ENCODE measurements at places on chromosomes 7 and 10.
A peak's percentile ranks its signal among the peaks of the same experiment; 100 is the strongest.

- DNase-seq = no peak
Measured at GRCh38 chr7:14196555-14196954, 207.1 kb upstream of the ETV1 start.

- no peak for DNase-seq
Measured at GRCh38 chr7:102248456-102249395, 37.9 kb upstream of the SH2B2 start.

GRCh38 chr7:70113078-70113477 is 514.8 kb downstream of the AUTS2 start:
- DNase-seq = no peak

- no peak for DNase-seq
Measured at GRCh38 chr10:15140698-15141097, 27.8 kb downstream of the NMT2 start.

DNA sequence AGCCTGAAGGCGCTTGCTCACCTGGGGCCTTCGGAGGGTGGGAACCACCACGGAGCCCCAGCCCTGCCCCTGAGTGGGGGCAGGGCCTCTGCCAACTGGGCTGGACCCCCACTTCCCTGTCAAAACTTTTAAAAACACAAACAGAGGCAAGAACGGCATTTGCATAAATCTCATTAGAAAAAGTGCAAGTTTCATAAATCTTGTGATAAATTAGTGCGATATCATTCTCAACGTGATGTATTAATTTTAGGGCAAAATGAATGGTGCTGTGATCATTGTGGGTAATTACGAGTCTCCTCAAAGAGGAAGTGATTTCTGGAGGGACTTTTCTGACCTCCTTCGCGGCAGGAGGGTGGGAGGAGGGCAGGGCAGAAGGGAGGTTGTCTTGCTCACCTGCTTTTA is 98.3 kb downstream of the CDH23 start:
- no peak for DNase-seq

- no peak for DNase-seq
Measured at GRCh38 chr10:124745673-124746072, 1.5 kb upstream of the FAM53B start.

GRCh38 chr10:20195076-20195475 is 378.8 kb downstream of the PLXDC2 start:
- no peak for DNase-seq

DNA sequence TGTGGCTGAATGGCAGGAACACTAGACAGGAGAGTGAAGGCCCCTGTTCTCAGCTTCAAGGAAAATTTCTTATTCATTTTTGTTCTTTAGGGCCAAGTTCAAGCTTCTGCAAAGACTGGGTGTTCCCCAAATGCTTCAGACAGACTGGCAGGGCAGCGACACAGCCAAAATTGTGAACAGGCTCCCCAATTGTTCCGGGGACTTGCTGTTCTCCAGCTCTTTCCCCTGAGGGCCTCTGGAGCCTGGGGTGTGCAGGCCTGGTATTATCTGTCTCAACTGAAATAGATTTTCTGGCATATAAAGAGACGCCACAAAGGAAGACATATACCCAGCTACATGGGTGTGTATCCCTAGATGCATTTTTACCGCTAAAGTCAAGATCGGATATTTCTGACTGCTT is 30.3 kb upstream of the PLCE1 start:
- no peak for DNase-seq

- peak; percentile 64 for DNase-seq
Measured at GRCh38 chr7:114048386-114049235, 129.8 kb upstream of the PPP1R3A start.

DNA sequence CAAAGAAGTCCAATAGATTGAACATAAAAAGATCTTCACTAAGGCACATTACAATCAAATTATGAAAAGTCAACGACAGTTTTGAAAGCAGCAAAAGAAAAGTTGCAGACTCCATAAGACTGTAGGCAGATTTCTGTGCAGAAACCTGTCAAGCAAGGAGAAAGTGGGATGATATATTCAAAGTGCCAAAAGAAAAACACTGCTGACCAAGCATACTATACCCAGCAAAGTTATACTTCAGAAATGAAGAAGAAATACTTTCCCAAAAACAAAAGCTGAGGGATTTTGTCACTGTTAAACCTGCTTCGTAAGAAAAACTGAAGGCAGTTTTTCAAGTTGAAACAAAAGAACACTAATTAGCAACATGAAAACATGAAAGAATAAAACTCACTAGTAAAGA is 145.5 kb downstream of the ZEB1 start:
- DNase-seq = no peak

DNA sequence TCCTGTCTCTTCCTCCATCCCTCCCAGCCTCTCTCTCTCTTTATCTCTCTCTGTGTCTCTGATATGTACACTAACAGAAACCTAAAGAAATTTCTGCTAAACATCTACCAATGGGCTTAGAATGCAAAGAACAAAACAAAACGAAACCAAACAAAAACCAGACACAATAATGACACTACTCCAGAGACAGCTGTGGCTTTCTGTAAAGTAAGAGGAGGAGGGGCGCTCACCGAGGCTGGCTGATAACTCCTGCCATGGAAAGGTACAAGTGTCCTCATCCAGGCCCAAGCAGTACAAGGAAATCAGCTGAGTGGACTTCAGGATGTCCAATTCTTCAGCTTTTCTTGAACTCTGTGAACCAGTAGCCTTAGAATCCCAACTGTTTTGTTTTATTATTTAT is 70.4 kb upstream of the FZD8 start:
- DNase-seq = no peak

DNA sequence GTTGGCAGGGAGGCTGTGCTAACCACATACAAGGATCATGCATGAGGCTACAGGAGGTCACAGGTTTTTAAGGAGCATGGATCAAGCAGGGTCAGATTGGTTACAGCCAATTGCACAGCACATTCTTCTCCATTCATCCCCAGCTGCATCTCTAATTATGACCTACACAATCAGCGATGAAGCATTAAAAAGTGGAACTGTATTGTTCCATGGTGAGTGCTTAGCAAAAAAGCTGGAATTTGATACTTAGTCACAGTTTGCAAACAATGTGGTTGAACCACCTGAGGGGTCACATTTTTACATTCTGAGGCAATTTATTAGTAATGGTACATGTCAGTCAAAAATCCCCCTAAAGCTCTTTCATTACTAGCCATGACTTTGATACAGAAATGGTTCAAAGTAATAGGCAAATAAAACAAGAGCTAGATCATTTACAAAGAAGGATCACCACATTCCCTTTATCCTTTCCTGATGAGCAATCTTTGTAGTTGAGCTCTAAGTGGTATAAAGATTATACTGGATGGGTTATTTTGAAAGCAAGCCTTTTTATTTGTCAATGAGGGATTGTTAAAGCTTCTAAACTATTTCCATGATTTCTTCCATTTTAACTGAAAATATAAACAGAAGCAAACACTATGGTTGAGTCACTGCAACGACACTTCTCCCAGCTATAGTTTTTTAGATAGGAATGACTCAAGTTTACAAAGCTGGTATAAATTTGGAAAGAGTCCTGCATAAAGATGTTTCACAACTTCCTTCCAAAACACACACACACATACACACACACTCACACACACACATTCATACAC is 217.8 kb upstream of the SEMA3A start:
- DNase-seq = no peak
